ENCODE measurements at places on chromosomes 3 and 15.

GRCh38 chr3:114112696-114113095 is 56.2 kb downstream of the QTRT2 start:
- no peak for DNase-seq

DNA sequence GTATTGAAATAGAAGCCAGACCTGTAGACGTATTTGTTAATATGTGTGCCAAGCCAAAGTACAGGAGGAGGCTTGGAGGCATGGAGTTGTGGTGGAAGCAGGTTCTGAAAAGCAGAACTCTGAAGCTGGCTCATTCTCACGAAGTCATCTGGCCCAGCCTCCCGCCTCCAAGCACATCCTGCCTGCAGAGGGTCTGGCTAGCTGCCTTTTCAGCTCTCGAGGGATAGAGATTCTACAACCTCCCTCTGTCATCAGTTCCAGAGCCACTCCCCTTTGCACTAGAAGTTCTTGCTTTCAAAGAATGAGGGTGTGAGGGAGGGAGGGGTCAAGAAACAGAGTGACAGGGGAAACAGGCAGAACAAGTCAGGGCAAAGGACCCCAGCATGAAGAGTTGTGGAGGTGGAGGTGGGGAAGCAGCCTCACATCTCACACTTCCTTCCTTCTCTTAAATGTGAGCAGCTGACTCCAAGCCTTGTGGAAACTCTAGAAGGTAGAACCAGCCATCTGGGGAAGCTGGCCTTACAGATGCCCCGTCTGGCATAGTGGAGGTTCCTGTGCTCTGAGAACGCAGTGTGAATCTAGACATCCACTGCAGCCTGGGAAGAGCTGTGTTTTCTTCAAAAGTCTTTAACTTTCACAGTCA is 95.3 kb downstream of the SLC49A4 start:
- peak; percentile 62 for DNase-seq

GRCh38 chr3:162274070-162274469 is 777.5 kb downstream of the OTOL1 start:
- no peak for DNase-seq

DNA sequence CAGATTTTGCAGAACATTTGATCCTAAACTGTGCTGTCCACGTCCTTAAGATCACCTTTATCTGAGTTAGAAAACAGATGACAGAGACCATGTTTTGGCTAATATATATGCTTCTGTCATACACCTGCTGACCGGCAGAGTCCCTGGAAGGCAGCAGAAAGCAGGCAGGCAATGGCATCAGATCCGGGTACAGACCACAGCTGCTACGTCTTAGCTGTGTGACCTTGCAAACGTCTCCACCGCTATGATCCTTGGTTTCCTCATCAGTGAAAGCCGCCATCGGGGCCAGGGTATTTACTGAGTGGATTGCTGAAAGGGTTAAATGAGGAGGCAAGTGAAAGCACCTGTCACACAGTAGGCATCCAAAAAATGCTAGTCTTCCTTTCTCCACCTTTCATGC is 72.1 kb downstream of the ABTB1 start:
- no peak for DNase-seq

- no peak for DNase-seq
Measured at GRCh38 chr15:61989667-61990066, 70.6 kb downstream of the VPS13C start.

- DNase-seq, result no peak
Measured at GRCh38 chr3:119380697-119381096, 82.7 kb downstream of the TMEM39A start.

DNA sequence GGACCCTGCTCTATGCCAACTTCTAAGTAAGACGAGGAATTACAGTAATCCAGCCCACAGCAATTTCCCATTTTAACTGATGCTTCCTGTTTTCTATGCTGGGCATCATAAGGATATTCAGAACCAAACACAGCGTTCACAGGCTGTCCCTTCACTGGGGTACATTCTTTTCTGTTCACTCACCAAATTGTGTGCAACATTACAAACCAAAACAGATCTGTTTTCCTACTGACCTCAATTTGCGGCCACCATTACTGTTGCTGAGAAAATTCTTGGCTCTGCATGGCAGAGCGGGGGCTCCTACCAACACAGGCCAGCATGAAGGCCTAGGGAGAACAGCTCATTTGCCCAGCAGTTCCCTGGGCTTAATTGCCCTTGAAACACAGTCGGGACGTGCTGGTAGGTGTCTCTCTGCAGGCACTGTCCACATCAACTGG is 76.5 kb downstream of the MYO1E start:
- DNase-seq, result peak; percentile 64

DNA sequence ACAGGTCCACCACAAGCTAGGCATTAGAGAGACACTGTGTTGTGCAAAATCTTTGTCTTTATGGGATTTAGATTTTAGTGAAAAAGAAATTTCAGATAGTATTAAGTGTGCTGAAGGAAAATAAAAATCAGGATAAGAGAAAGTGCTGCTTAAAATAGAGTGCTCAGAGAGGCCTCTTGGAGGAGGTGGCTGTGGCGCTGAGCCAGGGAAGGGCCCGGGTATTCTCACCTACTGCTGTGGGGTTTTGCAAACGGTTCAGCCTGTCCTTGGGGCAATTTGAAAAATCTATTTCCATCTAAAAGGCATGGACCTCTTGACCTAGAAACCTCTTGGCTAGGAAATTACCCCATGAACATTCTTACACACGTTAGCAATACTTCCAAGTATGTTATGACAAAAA is 267.7 kb downstream of the TJP1 start:
- no peak for DNase-seq

- no peak for DNase-seq
Measured at GRCh38 chr3:9673752-9674151, 24.4 kb downstream of the MTMR14 start.

DNA sequence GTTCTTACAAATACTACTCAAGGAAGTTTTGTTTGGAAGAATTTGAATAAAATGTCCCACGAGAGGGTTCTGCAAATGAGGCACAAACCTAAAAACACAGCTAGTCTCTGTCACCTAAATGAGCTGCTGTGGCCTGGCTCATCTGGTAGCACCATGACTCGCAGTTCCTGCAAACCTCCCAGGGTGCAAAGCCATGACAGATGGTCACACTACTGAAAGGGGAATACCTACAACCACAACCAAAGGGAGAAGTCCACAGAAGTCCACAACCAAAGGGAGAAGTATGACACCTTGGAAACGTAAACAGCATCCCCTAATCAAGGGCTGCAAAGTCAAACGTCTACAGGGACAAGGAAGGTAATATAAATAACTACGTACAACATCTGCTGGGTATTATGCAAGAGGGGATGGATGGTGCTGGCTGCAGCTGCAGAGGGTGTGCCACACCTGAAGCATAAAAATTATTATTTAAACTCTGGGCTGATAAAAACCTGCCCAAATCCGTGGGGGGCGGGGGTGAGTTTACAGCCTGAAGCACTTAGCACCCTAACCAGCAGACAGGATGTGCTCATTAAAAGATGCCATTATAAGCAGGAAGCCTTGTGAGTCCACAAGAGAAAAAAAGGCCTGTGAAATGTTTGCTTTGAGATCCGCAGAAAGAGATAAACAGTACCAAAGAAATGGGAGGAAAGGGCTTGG is 184.0 kb downstream of the MAGI1 start:
- peak; percentile 5 for DNase-seq

GRCh38 chr3:83873550-83873949 is 1085.2 kb upstream of the CADM2 start:
- no peak for DNase-seq

DNA sequence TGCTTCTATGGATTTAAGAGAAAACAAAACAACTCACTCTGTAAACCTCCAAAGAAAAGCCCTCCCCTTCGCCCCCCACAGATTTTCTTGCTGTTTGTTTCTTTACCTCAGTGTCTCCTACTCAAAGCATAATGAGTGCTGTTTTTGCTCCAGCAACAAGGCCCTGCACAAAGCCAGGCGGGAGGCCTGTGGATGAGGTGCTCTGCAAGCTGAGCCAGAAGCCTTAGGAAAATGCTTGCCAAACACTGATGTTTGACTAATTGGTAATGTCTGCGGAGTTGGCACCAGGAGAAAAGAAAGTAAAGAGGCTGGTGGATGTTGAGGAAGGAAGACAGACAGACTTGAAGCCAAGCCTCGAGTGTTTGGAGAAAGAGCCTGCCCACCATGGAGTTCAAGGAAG is 99.7 kb downstream of the RARB start:
- no peak for DNase-seq

- DNase-seq, result peak; percentile 61
Measured at GRCh38 chr15:97961067-97961954, 808 bp downstream of the ARRDC4 start.

GRCh38 chr15:79812541-79812940 is 84.3 kb downstream of the MTHFS start:
- no peak for DNase-seq

GRCh38 chr3:16402451-16402850 is 111.0 kb downstream of the RFTN1 start:
- DNase-seq, result peak; percentile 90

DNA sequence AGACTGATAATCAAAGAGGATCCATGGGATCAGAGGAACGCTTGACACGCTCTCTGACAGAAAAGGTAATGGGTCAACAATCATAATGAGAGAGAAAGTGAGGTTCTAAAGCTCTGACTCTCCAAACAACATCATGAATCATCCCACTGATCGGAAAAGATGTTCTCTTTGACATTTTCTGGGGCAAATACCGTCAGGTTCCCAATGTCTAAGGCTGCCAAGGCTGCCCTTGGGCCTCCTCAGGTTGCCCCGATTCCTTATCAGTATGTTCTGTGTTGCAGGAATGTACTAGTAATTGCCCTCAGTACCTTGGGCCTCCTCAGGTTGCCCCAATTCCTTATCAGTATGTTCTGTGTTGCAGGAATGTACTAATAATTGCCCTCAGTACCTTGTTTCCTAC is 60.9 kb downstream of the NPTN start:
- no peak for DNase-seq

DNA sequence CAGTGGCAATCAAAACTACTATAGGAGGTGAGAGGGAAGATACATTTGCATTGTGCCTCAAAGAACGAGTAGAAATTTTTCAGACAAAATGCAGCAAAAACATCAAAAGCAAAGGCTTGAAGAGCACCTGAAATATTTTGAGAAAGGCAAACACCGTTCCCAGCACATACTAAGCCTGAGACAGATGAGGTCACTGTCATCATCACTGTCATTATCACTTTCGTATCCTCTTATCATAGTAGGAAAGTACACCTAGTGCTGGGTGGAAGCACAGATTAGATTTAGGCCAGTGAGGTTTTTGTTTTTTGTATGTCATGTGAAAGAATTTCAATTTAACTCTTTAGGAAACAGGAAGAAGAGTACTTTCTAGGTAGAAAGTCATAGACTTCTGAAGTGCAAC is 222.0 kb downstream of the GABRB3 start:
- no peak for DNase-seq

DNA sequence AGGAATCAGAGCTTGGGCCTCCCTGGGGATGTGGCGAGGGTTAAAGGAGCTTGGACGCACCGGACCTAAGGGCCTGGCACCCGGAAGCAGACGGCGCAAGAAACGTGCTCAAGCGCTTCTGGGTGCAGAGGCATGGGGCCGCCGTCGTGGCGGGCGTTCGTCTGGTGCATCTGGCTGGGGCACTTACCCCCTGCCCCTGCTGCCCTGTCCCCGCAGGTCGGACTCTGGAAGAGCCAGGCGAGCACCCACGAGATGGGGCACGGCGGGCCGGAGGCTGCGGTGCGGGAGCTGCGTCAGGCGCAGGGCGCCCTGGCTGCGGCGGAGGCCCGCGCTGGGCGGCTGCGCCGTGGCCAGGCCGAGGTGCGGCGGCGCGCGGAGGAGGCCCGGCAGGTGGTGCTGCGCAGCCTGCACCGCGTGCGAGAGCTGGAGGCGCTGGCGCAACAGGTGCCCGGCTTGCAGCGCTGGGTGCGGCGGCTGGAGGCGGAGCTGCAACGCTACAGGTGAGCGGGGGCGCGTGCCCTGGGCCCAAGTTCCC is 2.5 kb downstream of the EFCC1 start:
- DNase-seq, result no peak

DNA sequence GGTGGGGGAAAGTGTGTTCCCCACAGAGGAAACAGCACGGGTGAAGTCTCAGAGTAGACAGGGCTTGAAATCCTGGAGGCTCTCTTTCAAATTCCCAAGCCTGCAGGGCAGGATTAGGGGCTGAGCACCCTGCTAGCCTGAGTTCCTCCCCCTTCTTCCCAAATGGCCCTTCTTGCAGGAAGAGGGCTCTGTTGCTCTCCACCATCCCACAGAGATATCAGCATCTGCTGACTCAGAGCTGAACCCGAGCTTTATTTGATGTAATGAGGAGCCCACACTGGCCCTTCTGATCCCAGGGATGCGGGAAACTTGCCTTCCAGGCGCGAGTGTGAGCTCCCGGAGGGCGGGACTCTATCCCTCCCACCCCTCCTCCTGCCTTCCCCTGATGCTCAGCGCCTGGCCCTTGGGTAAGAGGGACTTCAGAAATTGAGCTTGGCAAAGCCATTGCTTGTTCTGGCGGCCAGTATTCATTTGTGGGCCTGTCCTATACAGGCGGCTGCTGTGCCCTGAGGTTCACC is 1.4 kb upstream of the STRA6 start:
- no peak for DNase-seq

DNA sequence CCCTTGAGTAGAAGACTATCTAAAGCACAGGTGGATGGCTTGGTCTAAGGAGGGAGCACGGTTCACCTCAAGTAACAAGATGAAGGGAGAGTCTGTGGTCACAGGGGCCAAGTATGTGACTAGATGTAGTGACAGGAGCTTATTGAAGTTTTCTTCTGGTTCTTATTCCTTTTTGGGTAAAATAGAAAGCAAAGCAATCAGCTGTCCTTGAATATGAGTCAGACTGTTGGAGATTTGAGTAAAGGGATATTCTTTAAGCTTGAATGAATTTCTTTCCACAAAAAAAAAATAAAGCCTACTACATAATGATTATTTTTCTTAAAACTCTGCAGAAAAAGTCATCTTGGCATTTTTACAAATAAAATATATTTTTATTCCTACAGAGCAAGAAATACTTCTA is 1.5 kb upstream of the CNTN6 start:
- DNase-seq, result no peak

- DNase-seq, result no peak
Measured at GRCh38 chr3:46986782-46987310, 7.4 kb downstream of the NBEAL2 start.

GRCh38 chr15:39432026-39432425 is 148.9 kb upstream of the THBS1 start:
- DNase-seq, result no peak

DNA sequence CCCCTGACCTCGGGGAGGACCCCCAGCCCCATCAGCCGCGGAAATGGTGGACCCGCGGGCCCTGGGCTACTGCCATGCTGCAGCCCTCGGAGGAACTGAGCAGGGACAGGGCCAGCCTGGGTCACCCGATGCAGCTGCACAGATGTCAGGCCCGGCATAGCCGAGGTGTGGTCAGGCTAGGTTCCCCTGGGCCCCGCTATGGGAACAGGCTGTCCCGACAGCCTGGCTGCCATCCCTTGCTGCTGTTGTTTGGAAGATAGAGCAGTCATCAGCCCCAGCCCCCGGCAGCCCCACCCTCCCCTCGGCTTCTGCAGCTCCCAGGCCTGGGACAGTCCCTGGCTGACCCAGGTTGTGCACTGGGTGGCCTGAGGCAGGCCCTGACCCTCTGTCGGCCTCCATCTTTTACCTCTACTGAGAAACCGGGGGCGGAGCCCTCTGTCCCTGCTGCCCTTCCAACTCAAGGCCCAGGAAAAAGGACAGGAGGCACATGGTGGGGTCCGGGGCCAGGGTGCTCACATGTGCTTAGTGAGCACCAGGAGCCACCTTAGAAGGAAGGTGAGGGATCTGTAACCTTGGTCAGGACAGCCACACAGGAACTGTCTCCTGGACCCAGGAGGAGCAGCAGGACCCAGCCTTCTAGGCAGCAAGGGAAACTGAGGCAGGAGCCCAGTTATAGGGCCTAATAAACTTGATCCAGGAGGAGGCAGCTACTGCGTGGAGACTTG is 31.5 kb upstream of the FBLN2 start:
- no peak for DNase-seq
